ENCODE measurements at places on chromosomes 7 and 10.

DNA sequence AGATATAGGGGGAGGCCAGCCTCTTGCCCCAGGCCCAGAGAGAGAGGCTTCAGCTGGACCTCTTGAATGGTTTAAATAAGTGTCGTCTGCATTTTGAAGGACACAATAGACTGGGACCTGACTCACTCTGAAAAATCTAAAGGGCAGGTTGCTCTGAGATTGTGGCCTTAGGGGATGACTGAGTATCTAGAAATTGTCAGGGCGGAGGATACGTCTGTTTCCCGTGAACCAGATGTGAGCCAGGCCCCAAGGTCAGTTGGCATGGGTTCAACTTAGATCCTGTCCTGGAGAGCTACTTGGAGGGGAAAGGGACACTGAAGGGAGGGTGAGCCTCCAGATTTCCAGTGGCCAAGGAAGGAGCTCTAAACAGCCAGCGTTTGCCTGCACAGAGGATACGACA lies 110.2 kb downstream of the CHN2 start:
- DNase-seq = no peak

- no peak for DNase-seq
Observed at GRCh38 chr10:34290412-34291081, 524.5 kb downstream of the PARD3 start.

DNA sequence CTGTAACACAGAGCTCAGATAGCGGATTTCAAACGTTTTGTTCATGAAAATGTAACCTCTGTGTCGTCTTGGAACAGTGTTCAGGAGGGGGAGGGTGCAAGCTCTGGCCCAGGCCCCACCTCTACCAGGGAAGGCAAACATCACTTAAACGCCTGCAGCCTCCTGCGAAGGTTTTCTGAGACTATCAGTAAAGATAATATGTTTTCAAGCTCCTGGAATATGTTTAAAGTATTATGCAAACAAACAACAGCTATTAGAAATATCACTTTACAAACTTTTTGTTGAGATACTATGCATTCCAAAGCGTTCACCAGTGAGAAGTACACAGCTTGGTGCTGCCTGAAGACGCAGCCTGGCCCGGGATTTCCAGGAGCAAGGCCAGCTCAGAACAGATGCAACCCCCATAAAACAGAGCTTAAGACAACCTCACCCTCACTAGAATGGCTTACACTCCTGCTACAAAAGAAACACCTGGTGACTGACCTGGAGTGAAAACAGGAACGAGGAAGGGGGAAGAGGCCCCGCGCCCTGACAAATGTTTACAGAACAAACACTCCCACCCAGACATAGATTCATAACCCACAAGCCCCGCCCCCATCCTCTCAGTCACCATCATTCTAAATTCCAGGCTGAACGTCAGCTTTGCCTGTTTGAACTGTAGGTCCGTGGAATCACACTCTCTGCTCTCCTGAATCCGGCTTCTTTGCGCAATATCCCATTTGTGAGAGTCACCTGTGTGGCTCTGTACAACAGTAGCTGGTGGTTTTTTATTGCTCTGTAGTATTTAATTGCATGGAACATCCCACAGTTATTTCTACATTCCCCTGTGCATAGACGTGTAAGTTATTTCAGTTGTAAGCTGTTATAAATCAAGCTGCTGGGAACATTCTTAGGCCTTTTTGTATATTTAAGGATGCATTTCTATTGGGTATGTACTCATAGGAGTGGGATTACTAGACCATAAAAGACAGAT lies 155.0 kb downstream of the PTPRN2 start:
- DNase-seq = no peak

DNA sequence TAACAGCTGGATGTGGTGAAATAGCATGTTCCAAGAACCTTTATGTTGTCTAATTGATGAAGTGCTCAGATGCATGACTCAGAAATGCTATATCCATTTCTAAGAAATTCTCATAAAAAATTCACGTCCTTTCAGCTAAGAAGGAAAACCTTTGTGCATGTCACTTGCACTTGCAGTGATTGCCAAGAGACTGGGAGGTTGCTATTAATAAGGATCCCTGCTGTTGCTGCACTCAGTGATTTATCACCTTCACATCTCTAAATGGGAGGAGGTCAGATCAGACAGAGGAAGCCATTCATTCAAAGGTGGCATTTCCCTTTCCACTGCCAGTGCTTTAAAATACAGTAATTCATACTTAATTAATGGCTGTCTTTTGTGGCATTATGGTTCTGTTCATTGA lies 89.5 kb downstream of the THSD7A start:
- DNase-seq = no peak

DNA sequence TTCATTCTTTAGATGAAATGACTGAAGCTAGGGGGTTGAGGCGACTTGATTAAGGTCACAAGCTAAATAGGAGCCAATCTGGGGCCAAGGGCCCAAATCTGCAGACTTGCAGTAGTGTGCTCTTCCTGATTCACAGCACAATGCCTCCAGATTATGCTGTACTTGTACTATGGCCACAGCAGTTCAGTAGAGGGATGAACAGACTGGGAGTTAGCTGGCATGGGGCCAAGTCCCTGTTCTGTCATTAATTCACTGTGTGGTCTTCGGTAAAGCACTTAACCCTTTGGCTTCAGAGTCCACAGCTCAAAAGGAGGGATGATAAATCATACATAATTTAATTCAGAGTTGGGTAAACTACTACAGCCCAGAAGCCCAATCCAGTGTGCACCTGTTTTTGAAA lies 196.8 kb downstream of the XPNPEP1 start:
- DNase-seq = no peak

DNA sequence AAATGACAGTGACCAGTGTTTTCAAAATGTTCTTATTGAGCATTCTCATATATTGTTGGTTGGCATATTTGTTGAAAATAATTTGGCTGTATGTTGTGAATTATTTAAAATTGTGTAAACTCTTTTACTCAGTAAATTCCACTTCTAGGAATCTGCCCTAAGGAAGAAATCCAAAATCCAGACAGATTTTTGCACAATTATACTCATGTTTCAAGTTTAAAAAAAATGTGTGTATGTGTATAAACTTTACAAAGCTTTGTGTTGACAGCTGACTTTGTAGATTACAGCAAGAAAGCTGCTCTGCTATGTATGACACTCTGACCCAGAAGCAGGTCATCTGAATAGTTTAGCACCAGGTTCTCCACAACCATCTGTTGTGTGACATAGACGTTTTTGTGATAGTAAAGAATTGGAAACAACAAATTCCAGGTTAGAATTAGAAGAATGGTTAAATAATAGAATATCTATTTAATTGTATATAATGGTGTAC lies 21.6 kb downstream of the KIFBP start:
- no peak for DNase-seq

GRCh38 chr10:43038783-43039623 lies 37.9 kb upstream of the RET start:
- no peak for DNase-seq

- no peak for DNase-seq
Observed at GRCh38 chr7:23490357-23491135, 20.3 kb upstream of the IGF2BP3 start.

DNA sequence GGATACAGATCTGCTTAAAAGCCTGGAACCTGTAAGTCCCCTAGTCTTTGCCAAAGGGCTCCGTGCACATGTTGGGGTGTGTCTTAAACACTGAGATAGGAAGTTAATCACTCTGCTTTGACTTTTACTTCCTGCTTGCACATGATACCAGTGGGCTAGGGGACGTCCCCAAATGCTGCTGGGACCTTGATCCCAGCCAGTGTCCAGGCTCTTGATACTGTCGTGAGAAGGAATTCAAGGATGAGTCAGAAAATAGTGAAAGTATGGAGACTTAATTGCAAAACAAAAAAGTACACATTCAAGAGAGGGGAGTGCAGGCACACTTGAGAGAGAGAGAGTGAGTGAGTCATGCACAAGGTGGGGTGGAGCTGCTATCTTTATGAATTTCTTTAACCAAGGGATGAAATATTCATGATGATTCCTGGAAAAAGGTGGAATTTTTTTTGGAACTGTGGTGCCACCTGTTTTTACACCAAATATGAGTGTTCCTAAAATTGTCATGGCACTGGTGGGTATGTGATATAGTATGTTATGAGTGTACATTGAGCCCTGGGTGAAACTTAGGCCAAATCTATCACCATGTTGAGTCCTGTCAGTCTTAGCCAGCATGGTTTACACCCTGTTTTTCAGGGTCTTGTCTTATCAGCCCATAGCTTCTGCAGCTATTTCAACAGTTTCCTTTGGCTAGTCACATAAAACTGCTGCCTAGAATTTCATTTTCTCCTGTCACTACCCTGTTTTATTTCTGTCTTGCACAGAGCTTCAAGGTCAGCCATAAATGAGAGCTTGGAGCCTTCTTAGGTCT lies 88.3 kb upstream of the CYP26C1 start:
- peak; percentile 37 for DNase-seq

DNA sequence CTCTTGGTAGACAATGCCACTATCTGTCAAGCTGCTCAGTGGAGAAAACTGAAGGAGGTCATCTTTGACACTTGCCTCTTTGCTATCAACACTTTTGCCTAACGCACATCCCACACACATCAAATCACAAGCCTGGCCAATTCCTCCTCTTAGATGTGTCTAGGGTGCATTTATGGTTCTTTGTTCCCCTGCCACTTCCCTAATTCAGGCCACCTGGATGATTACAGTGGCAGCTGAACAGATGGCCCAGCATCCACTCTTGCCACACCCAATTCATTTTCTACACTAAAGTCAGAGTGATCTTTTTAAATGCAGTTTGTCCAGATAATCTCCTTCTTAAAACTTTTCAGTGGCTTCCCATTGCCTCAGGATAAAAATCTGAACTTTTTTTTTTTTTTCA lies 58.6 kb downstream of the LAMB4 start:
- no peak for DNase-seq

DNA sequence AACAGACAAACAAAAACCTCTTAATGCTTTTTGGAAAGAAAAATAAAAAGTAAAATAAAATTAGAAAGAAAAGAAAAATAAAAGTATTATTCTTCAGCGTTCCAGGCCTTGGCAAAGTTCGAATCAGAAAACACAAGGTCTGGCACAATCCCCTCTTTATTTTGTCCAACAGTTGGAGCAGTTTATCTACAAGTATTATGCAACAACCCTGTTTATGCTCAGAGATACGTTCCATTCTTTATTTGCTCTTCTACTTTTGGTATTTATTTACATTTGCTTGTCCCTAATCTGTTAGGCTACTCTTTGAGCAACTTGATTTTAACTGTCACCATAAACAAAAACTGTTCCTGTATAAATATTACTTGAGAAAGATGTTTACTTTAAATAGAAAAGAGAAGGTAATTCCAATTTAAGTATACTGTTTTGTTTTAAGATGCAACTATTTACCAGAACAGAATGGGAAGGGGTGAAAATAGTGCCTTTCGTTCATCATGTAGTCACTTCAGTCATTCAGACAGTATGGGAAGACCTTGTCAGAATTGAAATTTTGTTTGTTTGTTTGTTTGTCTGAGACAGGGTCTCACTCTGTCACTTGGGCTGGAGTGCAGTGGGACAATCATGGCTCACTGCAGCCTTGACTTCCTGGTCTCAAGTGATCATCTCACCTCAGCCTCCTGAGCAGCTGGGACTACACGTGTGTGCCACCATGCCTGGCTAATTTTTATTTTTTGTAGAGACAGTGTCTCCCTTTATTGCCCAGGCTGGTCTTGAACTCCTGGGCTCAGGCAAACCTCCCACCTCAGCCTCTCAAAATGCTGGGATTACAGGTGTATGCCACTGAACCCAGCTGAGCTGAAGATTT lies 5.7 kb downstream of the PDK4 start:
- DNase-seq = no peak

DNA sequence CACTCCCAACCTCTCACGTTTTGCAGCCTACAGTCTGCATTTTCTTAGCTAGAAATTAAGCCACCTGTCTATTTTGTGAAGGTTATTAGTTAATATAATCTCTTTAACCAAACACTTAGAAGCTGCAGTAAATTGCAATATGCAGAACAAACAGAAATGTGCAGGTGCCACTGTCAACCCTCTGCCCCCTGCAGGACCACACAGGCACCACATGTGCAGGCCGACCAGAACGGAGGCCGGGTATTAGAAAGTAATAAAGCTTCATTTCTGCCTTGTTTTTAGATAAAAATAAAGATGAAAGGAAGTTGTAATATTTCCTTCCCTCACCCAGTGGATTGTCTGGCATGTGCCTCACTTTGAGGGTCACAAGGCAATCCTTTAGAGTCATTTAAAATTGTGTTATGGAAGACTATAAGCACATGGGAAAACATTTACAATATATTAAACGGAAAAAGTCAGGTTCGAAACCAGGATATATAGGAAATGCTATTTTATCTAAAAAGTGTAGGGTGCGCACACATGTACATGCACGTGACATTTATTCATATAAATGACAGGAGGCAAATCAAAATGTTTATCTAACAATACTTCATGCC lies 158.2 kb downstream of the ARHGAP12 start:
- no peak for DNase-seq

- DNase-seq = no peak
Observed at GRCh38 chr7:54689394-54690049, 69.5 kb downstream of the SEC61G start.

GRCh38 chr10:35464825-35465456 lies 128.6 kb downstream of the CCNY start:
- no peak for DNase-seq

GRCh38 chr10:129033340-129033739 lies 433.7 kb upstream of the MGMT start:
- no peak for DNase-seq

- no peak for DNase-seq
Observed at GRCh38 chr7:151648429-151648828, 128.7 kb upstream of the RHEB start.

- DNase-seq = no peak
Observed at GRCh38 chr10:101709359-101710058, 14.5 kb upstream of the FBXW4 start.

- no peak for DNase-seq
Observed at GRCh38 chr10:11573497-11573896, 38.0 kb downstream of the USP6NL start.

DNA sequence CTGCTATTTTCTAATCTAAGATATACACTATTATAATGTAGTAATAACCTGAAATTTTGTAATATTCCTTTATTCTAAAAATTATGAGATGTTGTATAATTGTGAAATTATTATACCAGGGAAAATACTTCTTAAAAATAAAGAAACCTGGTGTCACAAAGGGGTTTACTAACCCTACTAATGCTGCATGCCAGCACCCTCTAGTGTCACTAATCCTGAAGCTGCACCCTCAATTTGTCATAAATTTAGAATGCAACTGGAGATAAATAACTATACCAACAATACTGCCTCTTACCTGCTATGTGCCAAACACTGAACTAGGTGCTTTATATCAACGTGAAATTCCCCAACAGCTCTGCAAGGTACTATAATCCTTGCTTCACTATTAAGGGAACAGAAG lies 30.8 kb downstream of the TM9SF3 start:
- no peak for DNase-seq

GRCh38 chr10:76766682-76767081 lies 870.9 kb downstream of the KCNMA1 start:
- no peak for DNase-seq

GRCh38 chr7:140928491-140929309 lies 4.0 kb upstream of the BRAF start:
- DNase-seq = no peak

GRCh38 chr7:88686468-88687229 lies 72.9 kb upstream of the ZNF804B start:
- DNase-seq = no peak

Measured in amniotic stem cell (primary cell).